Neuronal stem cell (in vitro differentiated cells): ENCODE measurements at places on chromosomes 1 and 21.

GRCh38 chr1:228270032-228270431 lies 62.2 kb downstream of the OBSCN start:
- DNase-seq, result no peak

DNA sequence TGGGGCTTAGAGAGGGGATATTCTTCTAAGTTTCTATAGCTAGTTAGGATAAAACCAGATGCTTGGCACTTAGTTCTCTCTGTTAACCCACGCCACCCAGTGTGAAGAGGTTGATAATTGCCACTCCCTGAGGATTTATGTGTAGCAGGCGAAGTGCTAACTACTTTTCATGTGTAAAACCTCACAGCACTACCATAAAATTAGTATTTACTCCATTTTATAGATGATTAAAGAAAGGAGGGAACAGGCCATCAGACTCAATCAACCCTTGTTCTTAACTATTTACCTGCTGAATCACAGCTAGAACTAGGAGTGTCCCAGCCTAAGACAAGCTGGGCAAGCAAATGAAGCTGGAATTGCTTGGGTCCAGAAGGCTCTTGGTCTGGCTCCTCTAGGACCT lies 8.9 kb downstream of the LIN28A start:
- DNase-seq, result no peak

- DNase-seq, result no peak
Observed at GRCh38 chr1:79585801-79586200, 579.3 kb upstream of the ADGRL4 start.

DNA sequence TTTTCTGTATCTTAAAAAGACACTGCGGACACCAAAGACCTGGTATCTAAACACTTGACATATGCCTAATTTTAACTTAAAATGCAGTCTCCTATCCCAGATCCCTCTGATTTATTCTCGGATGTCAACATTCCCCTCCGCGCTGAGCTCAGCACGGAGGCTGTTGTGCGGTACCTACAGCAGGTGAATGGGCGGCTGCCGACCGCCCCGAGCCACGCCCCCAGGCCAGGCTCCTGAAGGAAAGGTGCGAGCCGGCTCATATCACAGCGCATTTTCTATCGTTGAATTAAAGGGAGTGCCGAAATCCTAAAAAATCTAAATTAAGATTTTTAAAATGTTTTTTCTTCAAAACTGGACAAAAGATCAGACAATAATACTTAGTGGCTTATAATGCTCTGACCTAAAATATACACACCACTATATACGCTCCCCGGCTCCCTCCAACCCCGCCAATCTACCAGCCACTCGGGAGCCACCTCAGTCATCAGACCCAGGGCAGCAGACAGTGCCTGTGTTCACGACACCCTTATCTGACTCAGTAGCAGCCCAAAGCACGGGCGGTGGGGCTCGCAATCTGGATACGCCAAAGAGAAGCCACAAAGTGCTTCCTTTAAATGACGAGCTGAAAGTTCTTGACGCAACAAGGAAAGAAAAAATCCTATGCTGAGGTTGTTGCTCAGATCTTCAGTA lies 4.1 kb downstream of the WRAP73 start:
- no peak for DNase-seq

DNA sequence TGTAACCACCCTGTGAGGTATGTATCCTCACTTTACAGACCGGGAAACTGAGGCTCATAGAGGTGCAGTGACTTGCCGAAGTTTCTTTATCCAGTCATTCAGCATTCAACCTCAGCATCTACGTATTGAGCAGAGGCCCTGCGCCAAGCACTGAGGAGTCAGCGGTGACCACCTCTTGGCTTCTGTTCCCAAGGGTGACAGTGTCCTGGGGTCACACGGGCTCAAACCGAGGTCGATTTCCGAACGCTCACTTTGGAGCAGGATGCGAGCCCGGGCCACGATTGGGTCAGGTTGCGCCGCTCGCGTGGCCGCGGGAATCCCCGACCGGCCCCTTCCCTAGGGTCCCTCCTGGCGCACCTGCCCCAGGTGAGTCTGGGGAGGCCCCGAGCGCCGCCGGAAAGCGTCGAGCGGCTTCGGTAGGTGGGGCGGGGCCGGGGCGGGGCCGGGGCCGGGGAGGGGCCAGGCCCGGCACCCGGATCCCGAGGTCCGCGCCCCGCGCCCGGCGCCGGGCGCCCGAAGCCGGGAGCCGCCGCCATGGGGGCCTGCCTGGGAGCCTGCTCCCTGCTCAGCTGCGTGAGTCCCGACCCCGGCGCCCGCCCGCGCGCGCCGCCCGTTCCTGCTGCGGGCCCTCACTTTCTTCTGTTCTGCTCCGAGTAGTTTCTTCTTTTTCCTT lies at the start of gene SERINC2:
SERINC2 (plus strand) TSS at position 482 of the 673 bp plus-strand sequence; CDS start at position 535, 53 bp downstream.
- DNase-seq, result peak; percentile 26

DNA sequence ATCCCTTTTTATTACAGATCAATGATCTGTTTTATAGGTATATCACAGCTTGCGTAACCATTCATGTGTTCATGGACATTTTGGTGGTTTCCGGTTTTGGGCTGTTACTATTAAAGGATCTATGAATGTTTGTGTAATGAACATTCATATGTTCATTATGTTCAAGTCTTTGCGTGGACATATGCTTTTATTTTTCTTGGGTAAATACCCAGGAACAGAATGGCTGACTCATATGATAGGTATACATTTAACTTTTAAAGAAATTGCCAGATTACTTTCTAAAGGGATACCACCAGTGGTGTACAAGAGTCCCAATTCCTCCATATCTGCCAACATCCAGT lies 73.7 kb downstream of the SPATA46 start:
- DNase-seq, result no peak

DNA sequence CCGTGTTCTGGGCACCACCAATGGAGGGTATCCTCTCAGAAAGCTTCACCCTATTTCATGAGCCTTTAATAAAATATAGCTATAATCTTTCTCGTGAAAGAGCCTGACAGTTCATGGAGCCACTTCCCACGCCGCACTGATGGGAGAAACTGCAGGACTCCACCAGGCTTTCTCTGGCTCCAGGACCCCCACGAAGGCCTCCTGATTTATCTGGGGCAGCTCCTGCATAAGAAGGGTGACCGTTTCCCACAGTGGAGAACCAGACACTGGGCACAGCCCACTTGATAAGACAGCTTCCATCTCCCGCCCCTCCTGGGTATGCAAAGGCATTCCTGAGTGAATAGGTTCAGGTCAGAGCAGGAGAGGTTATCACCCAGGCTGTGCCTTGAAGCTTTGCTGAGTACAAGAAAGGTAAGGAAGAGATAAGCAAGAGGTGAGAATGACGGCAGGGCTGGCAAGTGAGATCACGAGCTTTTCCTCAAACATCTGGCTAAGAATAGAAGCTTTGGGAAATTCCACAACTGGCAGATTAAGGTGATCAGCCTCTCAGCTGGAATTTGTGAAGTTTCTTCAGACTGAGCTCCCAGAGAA lies 499.8 kb downstream of the KIF26B start:
- DNase-seq, result no peak

DNA sequence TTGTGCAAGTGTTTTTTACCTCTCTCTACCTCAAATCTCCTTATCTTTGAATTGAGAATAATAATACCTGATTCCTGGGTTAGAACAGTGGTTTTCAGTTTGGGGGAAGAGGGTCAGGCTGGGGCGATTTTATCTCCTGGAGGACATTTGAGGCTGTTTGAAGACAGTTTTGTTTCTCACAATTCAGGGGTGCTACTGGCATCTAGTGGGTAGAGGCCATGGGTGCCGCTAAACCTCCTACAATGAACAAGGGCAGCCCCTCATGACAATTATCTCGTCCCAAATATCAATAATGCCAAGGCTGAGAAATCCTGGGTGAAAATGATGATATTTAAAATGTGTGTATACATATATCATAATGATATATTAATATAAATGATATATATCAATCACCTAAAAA lies 139.1 kb upstream of the USH2A start:
- no peak for DNase-seq

GRCh38 chr1:75438355-75438754 lies 172.6 kb downstream of the SLC44A5 start:
- DNase-seq, result no peak

GRCh38 chr21:31204801-31205200 lies 139.3 kb downstream of the TIAM1 start:
- no peak for DNase-seq

DNA sequence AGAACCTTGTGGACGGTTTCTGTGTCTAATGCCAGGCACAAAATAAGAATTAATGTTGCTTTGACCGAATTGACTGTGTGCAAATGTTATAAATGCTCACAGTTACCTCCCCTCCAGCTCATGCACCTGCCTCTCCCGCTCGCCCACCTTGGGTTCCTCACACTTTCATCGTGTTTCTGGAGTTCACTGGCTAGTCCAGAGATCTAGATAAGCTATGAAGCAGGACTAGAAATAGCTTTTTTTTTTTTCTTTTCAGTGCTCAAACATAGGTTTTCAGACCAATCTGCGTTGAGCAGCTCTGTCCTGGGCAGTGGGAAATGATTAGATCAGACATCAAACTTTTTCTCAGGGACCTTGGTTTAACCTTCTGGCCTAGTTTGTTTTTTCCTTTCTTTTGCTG lies 11.1 kb downstream of the TENT5C start:
- DNase-seq, result no peak

DNA sequence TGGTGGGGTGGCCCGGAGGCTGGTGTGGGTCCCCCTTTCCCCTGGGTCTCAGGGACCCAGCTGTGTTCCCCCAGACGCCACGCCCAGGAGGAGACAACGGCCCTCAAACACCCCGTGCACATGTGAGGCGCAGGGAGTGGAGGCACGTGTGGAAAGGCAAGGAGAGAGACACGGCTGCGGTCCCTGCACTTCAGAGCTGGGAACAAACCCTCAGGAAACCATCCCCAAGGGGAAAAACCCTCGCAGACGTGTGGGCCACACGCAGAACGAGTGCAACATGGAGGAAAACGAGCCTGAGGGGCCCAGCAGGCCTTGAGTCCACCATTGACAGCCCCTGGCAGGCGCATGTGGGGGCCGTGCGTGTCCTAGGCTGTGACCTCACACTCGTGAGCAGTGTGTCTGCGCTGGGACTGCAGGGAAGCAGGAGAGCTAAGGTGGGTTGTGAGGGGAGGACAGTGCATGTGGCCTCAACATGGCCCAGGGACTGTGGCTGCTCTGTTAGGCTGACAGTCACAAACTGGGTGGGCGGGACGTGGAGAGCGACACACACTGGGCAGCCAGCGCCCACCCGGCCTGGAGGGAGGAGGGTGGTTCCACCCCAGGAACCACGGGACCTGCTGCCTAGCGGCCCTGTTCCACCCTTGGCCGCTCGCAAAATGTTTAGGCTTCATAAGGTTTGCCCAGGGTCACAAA lies 20.0 kb downstream of the ITGB2 start:
- DNase-seq, result no peak

DNA sequence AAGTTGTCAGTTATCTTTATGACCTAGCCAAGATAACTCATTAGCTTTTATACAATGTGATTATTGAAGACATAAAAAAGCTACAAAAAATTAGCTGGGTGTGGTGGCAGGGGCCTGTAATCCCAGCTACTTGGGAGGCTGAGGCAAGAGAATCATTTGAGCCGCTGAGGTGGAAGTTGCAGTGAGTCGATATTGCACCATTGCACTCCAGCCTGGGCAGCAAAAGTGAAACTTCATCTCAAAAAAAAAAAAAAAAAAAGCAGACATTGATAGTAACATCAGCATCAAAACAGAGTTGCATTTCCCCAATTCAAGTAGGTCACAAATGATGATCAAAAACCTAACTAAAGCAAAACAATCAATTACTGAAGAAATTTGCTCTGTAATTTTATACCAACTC lies 191.4 kb downstream of the PTGER3 start:
- DNase-seq, result no peak

GRCh38 chr1:30819244-30819571 lies 61.6 kb upstream of the LAPTM5 start:
- DNase-seq, result no peak

DNA sequence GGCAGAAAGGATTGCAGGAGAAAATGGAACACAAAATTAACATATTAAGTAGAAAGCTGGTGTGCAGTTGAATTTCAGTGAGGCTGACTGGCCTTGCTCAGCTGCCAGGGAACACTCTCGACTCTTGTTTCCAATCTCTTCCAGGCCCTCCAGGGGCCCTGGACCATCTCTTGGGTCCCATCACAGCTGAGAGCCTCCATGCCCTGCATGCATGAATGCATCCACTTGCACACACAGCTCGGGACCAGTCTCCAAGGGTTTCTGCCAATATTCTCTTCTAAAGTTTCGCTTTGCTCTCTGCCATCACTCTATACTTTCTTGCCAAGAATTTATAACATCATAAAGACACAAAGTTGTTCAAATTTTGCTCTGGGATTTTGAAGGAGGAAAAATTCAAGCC lies 200.3 kb downstream of the DSCAM start:
- DNase-seq, result no peak

DNA sequence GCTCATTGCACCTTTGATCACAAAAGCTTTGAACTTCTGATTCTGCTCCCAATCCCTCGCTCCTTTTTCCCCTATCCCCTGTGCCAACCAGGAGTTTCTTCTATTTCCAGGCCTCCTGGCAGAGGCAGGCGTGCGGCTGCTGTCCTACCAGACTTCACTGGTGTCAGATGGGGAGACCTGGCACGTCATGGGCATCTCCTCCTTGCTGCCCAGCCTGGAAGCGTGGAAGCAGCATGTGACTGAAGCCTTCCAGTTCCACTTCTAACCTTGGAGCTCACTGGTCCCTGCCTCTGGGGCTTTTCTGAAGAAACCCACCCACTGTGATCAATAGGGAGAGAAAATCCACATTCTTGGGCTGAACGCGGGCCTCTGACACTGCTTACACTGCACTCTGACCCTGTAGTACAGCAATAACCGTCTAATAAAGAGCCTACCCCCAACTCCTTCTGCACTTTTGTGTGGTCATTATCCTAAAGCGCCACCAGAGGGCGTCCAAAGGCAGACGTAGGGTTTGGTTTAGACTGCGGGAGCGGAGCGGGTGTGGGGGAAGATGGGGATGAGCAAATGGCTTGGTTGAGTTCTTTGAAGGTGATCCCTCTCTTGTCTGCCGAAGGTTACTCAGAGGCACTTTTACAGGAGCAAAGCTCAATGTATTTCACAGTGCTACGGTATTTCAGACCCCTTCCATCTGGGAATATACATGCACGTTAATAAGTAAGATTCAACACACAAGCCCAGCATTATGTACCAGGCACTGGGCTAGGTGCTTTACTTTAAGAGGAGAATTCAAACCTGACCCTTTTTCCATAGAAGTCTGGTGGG lies 24.7 kb downstream of the HMGCS2 start:
- peak; percentile 81 for DNase-seq

- no peak for DNase-seq
Observed at GRCh38 chr1:162882248-162882674, 21.3 kb upstream of the CCDC190 start.

GRCh38 chr1:214317734-214318133 lies 36.8 kb downstream of the SMYD2 start:
- no peak for DNase-seq

- DNase-seq, result no peak
Observed at GRCh38 chr1:63984930-63985290, 211.1 kb downstream of the ROR1 start.

DNA sequence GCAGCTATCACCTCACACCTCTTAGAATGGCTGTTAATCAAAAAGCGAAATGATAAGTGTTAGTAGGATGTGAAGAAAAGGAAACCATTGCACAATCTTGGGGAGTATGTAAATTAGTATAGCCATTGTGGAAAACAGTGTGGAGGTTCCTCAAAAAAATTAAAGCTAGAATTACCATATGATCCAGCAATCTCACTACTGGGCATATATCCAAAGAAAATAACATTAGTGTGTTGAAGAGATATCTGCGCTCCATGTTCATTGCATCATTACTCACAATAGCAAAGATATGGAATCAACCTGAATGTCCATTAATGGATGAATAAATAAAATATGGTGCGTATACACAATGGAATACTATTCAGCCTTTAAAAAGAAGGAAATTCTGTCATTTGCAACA lies 68.9 kb downstream of the SNRPE start:
- DNase-seq, result no peak
